ENCODE measurements at places on chromosomes 12 and 14.
A peak's percentile ranks its signal among the peaks of the same experiment; 100 is the strongest.

- DNase-seq = no peak
Observed at GRCh38 chr12:116159593-116160200, 117.8 kb downstream of the MED13L start.

- no peak for DNase-seq
Observed at GRCh38 chr12:103875666-103876065, 34.6 kb upstream of the NT5DC3 start.

GRCh38 chr12:77603946-77604345 lies 226.7 kb upstream of the NAV3 start:
- no peak for DNase-seq

DNA sequence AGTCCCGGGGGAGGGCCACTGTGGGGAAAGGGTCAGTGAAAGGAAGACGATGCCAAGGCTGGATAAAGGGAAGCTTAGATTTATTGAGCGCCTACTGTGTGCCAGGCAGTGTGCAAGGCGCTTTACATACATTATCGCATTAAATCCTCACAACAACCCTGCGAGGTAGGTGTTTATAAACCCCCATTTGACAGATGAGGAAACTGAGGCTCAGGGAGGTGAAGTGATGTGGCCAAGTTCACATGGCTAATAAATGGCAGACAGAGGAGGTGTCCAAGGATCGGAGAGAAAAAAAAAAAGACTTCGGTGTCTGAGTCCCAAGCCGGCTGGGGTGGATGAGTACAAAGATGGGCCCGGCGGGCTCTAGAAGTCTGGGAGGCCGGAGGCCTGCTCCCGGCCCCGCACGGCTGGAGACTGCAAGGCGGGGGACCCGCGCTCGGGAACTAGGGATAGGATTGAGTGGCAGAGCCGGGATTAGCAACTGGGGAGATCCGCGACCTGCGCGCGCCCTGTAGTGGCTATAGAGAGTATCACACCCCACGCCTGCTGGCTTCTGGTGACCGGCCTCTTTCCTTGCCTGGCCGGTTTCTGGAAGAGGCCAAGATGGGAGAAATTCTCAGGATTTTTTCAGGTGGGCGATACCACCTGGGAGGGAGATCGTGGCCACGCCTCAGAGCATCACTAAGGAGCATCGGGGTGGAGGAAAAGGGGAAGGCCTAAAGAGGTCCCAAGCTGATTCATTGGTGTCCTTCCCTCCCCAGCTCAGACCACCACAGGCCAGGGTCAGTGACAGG lies 3.9 kb downstream of the DDN start:
- no peak for DNase-seq

DNA sequence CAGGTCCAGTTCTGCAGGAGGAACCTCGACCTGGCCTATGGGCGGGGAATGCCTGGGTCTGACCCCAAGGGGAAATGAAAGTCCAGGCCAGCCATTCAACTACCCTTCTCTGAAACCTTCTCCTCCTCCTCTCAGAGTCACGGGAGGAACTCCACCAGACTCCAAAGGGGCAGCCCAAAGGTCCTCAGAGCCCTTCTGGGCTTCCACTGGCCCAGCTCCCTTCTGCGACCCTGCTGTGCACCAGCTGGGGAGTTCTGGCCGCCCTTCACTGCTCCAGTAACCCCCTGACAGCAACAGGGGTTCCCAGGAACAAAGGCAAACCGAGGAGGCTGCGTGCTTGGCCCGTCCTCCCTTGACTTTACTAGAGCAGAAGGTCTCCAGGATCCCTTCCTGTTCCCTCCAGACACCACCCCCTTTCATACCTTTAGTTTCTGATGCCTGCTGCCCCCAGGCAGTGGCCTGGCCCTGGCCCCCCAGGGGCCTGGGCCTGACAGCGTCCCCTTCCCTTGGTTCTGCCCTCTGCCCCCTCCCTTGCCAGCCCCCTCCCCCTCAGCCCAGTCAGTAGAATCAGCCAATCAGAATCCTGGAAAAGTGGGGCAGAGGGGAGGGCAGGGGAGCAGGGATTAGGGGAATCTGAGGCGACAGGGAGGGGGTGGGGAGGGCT lies 850 bp upstream of the ZNF385A start:
- no peak for DNase-seq

GRCh38 chr14:45060551-45060950 lies 23.4 kb upstream of the PRPF39 start:
- no peak for DNase-seq

DNA sequence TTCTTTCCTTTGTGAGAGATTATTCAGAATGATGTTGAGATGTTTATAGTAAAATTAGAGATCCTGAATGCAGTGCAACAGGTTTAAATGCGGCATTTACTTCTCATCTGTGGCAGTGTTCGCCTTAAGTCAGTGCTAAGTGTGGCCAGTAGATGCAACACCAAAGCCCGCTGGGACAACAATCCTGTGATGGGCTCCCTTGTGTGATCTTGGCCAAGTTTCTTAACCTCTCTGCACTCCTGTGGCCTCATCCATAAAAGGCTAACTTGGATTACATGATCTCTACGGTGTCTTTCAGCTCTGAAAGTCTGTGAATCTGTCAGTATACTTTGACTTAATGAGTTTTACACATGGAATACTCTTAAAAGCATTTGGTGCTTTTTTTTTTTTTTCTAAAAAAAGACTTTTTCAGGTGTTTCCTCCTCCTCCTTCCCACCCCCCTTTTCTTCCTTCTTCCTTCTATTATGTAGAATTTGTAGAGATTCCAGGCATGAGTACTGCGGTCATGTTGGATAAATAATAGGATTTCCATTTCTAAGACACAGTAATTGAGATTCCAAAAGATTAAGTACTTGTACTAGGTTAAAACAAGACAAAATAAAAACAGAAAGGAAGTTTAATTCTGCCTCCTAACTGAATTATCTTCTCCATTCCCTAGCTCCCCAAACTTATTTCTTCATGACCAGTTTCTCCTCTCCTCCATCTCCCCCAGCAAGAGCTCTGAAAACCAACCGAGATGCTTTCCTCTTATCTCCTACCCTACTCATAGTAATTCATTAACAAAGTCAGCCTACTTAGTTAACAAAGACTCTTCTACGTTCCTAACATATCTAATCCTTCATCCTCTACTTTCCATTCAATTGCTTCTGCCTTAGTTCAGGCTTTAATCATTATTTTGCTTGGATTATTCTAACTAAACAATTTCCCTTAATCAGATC lies 42.2 kb upstream of the NAV3 start:
- DNase-seq = no peak

GRCh38 chr12:49195736-49196135 lies 6.9 kb upstream of the TUBA1A start:
- no peak for DNase-seq

GRCh38 chr12:93025145-93026103 lies 96.3 kb upstream of the EEA1 start:
- peak; percentile 37 for DNase-seq

GRCh38 chr12:84857525-84858208 lies 54.9 kb downstream of the SLC6A15 start:
- DNase-seq = no peak

DNA sequence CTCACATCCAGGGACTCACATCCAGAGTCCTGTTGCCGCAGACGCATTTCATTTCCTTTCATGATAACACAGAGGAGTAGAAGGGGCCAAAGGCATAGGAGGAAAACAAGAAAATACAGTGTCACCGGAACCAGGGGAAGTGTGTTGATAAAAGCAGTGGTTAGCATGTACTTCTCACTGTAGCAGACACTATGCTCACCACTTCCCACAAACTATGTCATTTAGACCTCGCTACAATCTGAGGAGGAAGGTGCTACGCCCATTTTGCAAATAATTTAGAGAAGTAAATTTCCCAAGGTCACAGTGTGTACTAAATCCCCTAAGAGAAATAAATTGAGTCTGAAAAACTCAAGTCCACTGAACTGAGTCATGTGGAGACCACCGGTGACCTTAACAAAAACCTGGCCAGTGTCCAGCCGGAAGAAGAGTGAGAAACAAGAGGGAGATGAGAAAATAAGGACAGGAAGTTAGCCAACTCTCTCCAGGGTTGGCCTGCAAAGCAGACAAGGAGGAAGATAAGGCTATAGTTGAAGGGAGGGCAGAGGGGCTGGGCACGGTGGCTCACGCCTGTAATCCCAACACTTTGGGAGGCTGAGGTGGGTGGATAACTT lies 25.8 kb upstream of the TMCC3 start:
- DNase-seq = no peak

DNA sequence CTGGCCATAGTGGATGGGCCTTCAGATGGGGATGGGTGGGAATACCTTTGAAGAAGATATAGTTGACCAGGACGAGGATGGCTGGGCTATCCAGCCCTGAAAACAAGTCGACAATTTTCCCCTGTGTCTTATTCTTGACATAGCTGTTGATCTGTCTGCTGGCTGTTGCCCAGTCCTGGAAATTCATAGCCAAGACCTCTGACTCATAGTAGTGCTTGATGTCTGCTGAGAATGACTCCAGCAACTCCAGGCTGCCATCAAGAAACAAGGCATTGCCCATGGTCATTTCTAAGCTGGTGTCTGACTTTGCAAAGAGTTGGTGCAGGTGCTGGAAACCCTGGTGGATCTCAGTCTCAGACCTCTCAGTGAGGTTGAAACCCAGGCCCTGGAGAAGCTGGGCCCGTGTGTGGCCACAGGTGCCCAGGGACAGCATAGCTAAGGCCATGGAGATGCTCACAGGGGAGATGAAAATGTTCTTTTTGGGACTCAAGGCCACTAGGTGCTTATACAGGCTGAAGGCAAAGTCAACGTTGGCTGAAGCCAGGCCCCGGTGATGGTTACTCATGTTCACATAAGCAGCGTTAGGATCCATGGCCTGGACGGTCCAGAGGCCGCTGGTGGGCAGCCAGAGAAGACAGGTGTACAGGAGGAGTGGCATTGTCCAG lies 9.0 kb downstream of the SERPINA6 start:
- no peak for DNase-seq

DNA sequence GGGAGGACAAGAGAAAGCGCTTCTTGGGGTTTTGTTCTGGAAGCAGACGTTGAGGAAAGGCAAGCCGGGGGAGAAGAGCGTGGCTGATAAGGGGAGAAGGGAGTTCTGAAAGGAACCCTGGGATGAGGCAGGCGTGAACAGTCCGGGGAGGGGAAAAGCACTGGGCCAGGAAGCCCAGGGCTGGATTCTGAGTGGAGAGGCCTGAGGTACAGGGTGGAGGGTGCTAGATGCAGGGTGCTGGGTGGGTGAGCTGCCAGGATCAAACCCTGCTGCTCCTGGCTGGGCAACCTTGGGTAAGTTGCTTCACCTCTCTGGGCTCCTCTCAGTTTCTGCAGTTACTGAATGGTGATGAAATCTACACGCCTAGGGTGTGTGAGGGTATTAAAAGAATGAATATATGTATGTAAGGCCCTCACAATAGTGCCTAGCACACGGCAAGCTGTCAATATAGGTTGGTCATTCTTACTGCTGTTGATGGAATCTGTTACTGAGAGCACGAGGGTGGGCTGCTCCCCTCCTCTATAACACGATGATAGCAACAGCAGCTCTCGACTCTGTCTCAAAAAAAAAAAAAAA lies 138.5 kb downstream of the RBM19 start:
- no peak for DNase-seq

- peak; percentile 40 for DNase-seq
Observed at GRCh38 chr12:89856431-89856830, 147.8 kb upstream of the ATP2B1 start.

GRCh38 chr14:106185837-106186233 lies 659.5 kb downstream of the TMEM121 start:
- DNase-seq = no peak

- no peak for DNase-seq
Observed at GRCh38 chr12:108843187-108843586, 14.2 kb downstream of the SSH1 start.

- DNase-seq = no peak
Observed at GRCh38 chr12:102314821-102315220, 117.2 kb upstream of the PMCH start.

DNA sequence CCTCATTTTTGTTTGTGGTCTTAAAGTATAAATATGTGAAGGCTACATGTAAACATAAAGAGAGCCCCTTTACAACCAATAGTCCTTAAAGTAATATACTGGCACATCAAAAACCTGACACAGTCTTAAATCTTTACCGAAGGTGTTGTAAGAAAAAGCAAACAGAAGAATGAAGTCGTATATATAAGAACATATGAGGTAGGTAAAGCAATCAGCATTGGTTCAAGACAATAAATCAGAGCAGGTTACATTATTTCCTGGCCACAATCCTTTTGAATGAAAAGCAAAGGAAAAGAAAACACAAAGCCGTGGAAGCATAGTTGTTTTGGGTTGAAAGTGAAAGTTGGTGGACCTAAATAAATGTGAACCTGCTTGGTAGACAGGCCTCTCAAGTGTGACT lies 183.7 kb upstream of the STXBP6 start:
- DNase-seq = no peak

GRCh38 chr14:50001999-50002925 lies 109.4 kb downstream of the ARF6 start:
- DNase-seq = no peak

GRCh38 chr14:103684471-103684870 lies 30.8 kb downstream of the XRCC3 start:
- DNase-seq = no peak

All from GM04504 (cell line).